ENCODE measurements at places on chromosomes 3 and 15.

DNA sequence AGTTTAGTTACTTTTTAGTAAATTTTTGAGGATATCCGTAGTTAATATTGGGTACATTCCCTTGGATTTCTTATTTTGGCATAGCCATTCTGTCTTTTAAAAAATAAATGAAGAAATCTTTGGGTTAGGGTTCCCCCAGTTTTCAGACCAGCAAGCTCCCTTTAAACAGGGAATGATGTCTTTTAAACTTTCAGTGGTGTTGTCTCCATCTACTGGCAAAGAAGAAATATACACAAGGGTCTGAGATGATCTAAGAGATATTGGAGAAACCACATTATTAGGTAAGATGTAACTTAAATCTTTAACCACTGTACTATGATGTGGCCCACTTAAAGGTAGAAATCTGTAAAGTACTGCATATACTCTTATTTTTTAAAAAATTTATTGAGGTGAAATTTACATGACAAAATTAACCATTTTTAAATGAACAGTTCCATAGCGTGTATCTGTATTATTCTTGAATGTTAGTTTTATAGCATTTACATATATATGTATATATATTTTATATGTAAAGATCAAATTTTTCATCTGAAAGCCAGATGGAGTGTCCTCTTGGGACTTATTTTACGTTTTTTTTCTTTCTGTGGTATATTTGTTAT lies 35.1 kb upstream of the EIF3J start:
- DNase-seq = peak; percentile 58

DNA sequence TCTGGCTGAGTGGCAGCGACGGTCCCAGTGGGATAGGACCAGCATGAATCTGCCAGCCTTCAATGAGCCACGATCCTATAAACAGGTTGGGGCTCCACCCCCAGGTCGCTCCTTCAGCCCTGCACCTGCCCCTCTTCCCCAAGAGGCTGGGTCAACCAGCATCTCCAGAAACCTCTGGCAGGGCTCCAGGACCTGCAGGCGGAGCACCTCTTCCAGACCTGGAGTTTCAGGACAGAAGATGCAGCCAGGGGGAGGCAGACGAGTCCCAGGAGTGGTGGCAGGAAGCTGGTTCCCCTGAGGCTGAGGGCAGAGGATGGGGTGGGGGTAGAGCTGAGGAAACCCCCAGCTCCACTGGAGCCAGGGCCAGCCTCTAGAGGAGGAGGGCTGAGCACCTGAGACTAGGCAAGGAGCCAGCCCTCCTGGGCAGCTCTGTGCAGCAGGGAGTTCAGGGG lies at the start of gene PLA2G4D:
PLA2G4D (minus strand) TSS at position 51 of the 452 bp plus-strand sequence. CDS start 103 bp downstream, outside the sequence.
- DNase-seq = no peak

DNA sequence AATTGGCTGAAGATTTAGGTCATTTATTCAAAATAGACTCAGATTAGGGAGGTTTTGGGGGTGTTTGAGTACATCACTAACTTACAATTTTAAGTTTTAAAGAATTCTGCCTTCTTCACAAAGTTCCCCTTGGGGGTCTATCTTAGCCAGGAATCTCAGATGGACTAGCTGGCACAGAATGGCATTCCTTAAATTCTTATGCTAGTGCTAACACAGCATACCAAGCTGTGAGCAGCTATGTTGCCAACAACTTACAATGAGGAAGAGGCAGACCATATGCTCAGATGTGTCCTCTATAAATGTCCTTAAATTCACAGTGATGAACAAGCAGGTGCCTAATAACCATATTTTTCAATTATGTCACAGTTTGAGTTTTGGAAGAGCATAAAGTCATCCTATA lies 60.9 kb upstream of the NPHP3 start:
- DNase-seq = peak; percentile 41

DNA sequence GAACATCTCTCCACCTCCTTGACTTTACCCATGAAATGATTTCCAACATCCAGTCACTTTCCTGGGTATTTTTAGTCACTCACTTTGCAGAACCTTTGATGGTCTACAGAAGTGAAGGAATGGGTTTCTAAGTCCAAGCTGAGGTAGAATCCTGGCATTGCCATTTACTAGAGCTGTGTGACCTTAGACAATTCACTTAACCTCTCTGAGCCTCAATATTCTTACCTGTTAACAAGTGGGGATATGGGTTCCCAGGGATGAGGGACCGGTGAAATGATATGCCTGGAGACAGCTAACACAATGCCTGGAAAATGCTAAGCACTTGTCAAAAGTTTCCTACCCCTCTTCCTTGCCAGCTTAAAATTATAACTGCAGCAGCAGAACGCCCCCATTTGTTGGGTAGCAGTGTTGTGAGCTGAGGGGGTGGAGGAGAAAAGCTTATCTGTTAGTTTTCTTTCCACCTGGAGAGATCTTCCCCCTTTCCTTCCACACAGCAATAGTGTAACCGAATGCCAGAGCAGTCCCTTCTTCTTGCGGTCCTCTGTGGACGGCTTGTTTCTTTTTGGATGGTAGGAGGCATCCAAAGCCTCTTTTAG lies 319.2 kb upstream of the LRRFIP2 start:
- DNase-seq = no peak

DNA sequence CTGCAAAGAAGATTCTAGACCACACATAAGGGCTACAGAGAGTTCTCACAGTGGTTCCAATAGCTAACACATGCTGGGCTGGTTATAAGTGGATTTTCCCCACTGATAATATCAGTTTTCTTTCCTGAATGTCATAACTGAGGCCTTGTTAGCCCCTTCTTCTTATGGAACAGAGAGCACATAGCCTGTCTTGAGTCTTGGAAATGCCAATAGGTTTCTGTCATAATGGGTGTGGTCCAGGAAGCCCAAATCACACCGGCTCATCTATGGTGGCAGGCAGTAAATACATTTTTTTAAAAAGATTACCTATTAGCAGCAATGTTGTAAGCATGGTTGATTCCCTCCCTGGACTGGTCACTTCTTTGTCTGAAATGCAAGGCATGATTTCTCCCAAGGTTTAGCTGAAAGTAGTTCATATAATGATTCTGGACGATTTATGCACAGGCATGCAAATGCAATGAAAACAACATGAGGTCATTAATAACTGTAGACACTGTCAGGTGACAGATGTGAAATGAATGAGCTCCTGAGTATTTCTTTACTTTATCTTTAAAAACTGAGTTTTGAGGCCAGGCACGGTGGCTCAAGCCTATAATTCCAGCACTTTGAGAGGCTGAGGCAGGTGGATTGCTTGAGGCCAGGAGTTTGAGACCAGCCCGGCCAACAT lies 67.2 kb upstream of the ATP2C1 start:
- DNase-seq = no peak

- DNase-seq = no peak
These were observed 701.4 kb downstream of the FHIT start for GRCh38 chr3:60549863-60550262.

- DNase-seq = no peak
These were observed 126.6 kb upstream of the LMOD3 start for GRCh38 chr3:69249001-69249400.

- DNase-seq = no peak
These were observed 79.8 kb upstream of the FNDC3B start for GRCh38 chr3:171959532-171960089.

DNA sequence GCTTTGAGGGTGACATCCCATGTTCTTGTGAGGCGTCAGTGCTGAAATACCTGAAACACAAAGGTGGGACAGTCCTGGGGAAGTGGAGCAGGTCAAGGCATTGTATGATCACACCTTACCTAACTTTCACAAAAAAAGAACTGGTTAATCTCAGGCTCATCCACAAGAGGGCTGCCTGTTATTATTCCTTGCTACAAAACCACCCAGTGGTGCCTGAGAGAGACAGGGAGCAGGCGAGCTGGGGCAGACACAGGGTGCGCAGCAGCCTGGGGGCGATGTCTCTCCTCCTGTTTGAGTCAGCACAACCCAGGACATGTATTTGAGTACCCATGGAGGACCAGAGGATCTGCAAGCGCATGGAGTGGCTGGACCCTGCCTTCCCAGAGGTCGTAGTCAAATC lies 316.8 kb upstream of the ATP10A start:
- DNase-seq = no peak

DNA sequence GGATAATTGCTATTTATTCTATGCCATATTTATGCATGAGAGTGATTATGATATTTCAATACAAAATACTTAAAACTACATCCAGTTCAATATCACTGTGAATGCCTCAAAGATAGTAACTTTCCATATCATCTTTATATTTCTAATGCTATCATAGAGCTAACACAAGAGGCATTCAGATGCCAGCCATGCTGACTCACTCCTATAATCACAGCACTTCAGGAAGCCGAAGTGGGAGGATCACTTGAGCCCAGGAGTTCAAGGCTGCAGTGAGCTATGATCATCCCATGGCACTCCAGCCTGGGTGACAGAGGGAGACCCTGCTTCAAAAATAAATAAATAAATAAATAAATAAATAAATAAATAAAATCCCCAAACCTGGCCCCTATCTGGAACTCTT lies 498.7 kb downstream of the EPHA3 start:
- no peak for DNase-seq

GRCh38 chr15:70197945-70198361 lies 100.2 kb upstream of the TLE3 start:
- DNase-seq = no peak

DNA sequence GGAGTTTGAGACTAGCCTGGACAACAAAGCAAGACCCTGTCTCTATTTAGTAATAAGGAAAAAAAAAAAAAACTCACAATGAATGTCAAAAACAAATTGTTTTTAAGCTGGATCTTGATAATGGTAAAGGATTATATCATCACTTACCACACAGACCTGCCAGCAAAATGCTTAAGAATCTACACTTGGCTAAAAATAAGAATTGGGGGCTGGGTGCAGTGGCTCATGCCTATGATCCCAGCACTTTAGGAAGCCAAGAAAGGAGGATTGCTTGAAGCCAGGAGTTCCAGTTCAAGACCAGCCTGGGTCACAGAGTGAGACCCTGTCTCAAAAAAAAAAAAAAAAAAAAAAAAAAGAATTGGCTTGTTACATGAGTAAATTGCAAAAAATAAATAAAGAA lies 31.0 kb downstream of the ACAP2 start:
- no peak for DNase-seq

DNA sequence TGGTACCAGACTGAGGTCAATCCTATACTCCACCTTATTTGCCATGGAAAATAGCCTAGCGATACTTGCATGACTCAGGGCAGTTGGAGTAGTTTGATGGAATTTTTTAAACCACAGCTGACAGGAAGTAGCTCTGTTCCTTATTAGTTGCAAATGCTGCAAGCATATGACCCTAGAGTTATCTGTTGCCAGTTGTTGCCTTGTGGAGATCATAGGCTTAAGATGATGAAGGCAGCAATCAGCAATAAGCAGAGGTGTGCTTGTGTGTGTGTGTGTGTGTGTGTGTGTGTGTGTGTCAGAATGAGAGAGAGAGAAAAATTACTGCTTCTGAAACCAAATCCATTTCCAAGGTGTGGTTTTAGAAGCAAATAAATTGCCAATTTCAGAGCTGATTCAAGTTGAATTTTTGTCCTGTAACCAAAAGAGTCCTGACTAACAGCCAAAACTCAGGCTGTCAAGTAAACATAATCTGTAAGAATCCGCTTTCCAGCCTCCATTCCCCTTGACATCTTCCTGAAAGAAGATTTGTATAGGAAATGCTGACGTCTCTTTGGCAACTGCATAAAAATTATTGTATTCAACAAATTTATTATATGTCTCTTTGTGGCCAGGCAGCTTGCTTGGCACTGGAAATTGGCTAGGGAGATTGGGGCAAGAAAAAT lies 141.2 kb downstream of the SERPINI1 start:
- DNase-seq = peak; percentile 67

GRCh38 chr15:93415576-93415975 lies 326.6 kb upstream of the RGMA start:
- peak; percentile 52 for DNase-seq

DNA sequence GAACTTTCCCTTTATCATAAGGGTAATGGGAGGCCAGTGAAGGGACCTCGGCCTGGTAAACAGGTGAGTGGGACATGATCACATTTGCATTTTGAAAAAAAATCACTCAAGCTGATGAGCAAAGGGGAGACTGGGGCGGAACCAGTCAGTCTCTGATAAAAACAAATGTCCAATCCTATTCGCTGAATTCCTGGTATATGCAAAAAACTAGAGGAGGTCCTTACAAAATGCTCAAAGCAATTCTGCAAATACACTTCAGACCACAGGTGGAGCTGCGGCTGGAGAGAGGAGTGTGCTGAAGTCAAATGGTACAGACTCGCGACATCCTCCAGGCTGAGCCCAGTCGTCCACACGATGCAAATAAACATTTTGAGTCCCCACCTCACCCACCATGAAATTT lies 166.7 kb downstream of the FOXP1 start:
- DNase-seq = no peak

DNA sequence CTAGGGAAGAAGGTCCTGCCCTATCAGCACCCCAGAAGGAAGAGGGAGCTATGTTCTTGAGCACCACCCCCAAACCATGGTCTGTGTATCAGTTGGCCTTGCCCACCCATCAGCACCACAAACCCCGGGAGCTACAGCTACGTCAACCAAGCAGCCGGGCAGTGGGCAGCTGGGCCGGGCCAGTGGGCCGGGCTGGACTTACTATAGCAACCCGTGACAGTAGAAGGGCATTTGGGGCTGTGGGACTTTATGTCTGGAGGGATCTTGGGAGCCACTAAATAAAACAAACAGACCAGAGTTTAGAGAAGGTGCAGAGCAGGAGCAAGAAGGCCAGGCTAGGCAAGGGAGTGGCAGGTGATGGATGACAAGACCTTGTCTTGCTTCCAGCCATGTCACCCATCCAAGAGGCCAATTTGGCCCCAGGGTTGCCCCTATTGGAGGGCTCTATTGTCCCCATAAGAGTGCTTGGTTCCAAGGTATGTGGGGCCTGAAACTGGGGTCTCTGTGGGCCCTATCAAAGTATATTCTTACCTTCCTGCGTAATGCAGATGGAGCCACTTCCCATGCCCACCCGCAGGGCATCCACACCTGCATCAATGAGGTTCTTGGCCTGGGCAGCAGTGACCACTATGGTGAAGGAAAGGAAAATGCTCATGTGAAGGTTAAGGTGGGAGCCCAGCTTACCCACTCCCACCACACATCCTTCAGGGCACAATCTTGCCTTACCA lies 3.2 kb downstream of the IMPDH2 start:
- no peak for DNase-seq

- DNase-seq = peak; percentile 13
These were observed 200.8 kb upstream of the C2CD4B start for GRCh38 chr15:62365795-62366442.

GRCh38 chr3:114356066-114356465 lies 62.2 kb downstream of the TIGIT start:
- DNase-seq = no peak

GRCh38 chr3:107752202-107752990 lies 229.6 kb downstream of the BBX start:
- DNase-seq = peak; percentile 15

GRCh38 chr15:83118291-83118827 lies 10.9 kb downstream of the TM6SF1 start:
- DNase-seq = no peak

GRCh38 chr15:83178869-83179325 lies 28.7 kb downstream of the HDGFL3 start:
- no peak for DNase-seq

DNA sequence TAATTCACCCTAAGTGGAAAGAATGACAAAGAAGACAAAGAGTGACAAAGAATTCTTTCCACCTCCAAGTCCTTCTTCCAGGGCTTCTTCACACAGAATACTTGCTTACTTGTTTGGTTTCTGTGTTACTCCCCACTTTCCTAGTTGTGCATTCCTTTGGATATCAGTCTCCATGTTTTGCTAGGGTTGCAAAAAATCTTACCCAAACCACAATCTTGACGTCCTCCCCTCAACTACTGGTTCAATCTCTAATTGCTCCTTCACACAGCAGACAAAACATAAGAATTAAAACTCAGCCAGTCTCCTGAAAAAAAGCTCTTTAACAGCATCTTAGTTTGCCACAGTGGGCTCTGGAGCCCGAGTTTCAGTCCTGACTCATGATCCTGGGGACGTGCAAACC lies 297.6 kb upstream of the CHRNA7 start:
- DNase-seq = no peak

GRCh38 chr15:72722071-72722696 lies 36.2 kb downstream of the BBS4 start:
- peak; percentile 78 for DNase-seq
